ENCODE measurements at places on chromosomes 1 and 21. TPM values are rescaled to one million over a fixed set of nuclear protein-coding genes. Genes with fewer than 3 reads are reported as not detected.

DNA sequence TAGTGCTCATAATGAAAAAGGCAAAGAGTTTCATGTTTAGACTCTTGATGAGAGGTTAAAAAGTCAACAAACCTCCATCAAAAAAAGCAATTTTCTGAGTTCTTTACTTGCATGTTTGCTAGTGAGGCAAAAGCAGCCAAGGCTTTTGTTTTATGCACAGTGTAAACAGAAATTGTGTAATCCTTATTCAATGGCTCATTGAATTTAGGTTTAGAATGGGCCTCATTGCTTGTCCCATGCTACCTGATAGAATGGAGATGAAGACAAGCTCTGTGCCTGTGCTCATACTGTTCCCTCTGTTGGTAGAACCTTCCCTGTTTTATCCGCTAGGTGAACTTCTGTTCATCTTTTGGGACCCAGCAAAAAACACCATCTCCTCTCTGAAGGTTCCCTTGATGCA is 10.0 kb upstream of the LRRC8D start:
- no peak for DNase-seq

- DNase-seq: no peak
Measured at GRCh38 chr1:6474815-6475282, 8.9 kb upstream of the TNFRSF25 start.

GRCh38 chr1:51252366-51252765 is 16.3 kb downstream of the RNF11 start:
- DNase-seq: no peak

GRCh38 chr1:234512451-234512861 is 33.5 kb upstream of the TARBP1 start:
- no peak for DNase-seq

GRCh38 chr21:33025106-33025488 is 638 bp upstream of the OLIG2 start:
- no peak for DNase-seq

GRCh38 chr1:171468120-171468750 is 17.1 kb upstream of the PRRC2C start:
- DNase-seq: no peak

DNA sequence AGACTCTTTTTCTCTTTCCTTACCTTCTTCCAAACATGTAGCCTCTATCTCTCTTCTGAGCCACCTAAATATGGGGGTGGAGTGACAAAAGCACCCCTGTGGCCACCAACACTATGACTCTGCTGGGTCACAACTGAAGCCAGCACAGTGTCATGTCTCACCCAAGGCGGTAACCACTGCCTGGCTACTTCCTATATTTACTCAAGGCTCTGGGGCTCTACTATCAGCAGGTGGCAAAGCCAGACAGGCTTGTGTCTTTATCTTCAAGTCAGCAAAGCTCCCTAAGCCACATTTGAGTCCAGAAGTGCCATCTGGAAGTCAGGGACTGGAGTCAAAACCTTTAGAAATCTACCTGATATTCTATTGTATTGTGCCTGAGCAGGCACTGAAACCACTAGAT is 1515.2 kb downstream of the PLA2G4A start:
- no peak for DNase-seq

GRCh38 chr1:17572264-17572985 is 32.9 kb downstream of the ARHGEF10L start:
- DNase-seq: no peak

DNA sequence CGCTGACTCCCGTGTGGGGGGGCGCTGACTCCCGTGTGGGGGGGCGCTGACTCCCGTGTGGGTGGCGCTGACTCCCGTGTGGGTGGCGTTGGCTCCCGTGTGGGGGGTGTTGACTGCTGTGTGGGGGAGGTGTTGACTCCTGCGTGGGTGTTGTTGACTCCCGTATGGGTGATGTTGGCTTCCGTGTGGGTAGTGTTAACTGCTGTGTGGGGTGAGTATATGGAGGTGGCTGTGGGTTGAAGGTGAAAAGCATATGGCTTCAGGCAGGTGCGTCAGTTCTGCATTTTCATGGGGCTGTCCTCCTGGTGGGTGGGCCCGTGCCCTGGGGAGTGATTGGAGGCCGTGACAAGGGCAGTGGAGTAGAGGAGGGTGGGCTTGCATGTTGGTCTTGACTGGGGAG is 7.9 kb downstream of the PLCH2 start:
- no peak for DNase-seq

DNA sequence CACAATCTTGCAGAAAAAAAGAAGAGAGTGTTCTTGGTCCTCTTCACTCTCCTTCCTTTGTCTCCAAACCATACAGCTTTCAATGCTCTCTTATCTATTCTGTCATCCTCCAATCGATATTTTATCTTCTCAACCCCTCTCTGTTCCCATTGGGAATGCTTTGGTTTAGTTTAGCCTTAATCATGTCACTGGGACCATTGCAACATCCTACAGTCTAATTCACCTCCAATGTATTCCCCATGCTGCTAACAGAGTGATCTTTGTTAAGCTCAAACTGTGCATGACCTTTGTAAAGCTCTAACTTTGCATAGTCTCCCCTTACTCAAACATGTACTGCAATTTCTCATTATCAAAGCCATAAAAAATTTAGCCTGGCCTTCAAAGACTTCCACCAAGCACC is 2.9 kb downstream of the MPL start:
- no peak for DNase-seq

DNA sequence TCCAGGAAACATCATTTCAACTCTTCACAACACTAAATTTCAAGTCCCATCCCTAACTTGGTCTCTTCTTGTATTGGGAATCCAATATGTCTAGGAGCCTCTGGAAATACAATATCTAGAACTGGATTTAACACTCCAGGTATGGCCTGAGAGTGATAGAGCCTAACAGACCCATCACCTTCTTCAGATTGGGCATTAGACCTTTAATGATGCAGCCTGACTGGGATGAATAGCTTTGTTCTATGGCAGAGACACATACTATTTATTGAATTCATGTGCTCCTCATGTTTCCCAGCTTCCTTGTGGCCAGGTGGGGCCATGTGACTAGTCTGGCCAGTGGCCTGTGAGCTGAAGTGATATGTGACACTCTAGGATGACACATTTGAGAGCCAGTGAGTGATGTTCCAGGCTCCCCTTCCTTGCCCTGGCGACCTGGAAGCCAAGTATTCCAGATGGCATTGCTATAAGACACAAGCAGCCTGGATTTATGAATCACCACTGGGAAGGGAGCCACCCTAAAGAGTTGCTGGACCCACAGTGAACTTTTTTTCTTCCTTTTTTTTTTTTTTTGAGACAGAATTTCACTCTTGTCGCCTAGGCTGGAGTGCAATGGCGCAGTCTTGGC is 31.0 kb upstream of the POU3F1 start:
- no peak for DNase-seq

DNA sequence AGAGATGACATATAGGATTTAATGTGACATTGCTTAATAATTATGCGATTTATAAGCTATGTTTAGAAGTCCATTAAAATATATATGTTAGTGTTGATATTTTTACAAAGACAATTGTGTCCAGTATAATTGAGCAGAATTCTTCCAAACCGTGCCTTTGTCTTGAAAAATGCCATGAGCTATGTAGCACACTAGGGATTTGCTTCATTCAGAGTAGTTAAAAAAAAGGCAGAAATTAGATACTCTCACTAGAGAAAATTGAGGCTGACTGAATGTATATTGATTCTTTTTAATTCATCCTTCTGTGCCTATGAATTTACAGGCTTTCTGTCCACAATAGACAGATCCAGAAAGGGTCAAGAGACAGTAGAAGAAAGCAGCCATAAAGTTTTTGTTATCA is 429.0 kb downstream of the NEGR1 start:
- no peak for DNase-seq

- DNase-seq: no peak
Measured at GRCh38 chr1:55065648-55066047, 26.3 kb downstream of the PCSK9 start.

- DNase-seq: no peak
Measured at GRCh38 chr1:69572921-69573320, 5.2 kb downstream of the LRRC7 start.

GRCh38 chr1:205067031-205067430 is 17.2 kb downstream of the TMEM81 start:
- DNase-seq: no peak

- DNase-seq: no peak
Measured at GRCh38 chr1:4224684-4225467, 324.8 kb upstream of the C1orf174 start.

Gene LRRC7
- 2.4 TPM for total RNA-seq

Gene COL24A1
- total RNA-seq: 5.8 TPM

Gene ERG
- total RNA-seq: 27.2 TPM

Gene CCDC27
- total RNA-seq: not detected

Gene JAM2
- total RNA-seq: 17.4 TPM
